ENCODE measurements at places on chromosomes 12 and 14. TPM values are rescaled to one million over a fixed set of nuclear protein-coding genes. Genes with fewer than 3 reads are reported as not detected.

The PAH gene
- 2.0 TPM for total RNA-seq

The STXBP6 gene
- not detected for total RNA-seq

The KRT7 gene
- total RNA-seq, result 3.3 TPM

The SDSL gene
- not detected for total RNA-seq

GRCh38 chr14:76219873-76220272, 68.2 kb downstream of the GPATCH2L start:
- DNase-seq, result no peak
- H3K27ac ChIP-seq, result no peak overlapping the region
- no peaks in the 10 kb centered on the region for H3K4me1 ChIP-seq
- no peaks in the 10 kb centered on the region for H3K36me3 ChIP-seq

DNA sequence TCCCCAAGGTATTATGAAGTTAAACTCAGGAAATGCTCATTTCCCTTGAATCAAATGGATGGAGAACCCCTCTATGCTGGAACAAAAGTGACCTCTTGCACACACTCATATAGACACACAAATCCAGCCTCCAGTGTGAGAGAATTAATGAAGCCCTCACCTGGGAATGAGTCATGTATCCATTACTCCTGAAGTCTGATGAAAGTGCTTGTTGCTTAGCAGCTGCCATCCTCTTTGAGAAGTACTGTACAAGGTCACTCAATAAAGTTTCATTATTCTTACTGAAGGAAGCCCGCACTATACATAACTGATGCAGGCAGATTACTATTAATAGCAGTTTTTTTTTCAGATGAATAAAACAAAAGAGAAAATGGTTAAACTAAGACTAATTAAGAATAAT, 102.3 kb downstream of the RERG start:
- no peaks in the 10 kb centered on the region for H3K27me3 ChIP-seq
- no peaks in the 10 kb centered on the region for H3K4me1 ChIP-seq
- no peaks in the 10 kb centered on the region for H3K36me3 ChIP-seq
- no peak for DNase-seq
- no peak overlapping the region for H3K4me3 ChIP-seq

- no peak overlapping the region for H3K27ac ChIP-seq
- no peak overlapping the region for H3K4me3 ChIP-seq
- H3K4me1 ChIP-seq, result no peaks in the 10 kb centered on the region
These were observed 146.8 kb downstream of the EMP1 start for GRCh38 chr12:13343375-13343774.

DNA sequence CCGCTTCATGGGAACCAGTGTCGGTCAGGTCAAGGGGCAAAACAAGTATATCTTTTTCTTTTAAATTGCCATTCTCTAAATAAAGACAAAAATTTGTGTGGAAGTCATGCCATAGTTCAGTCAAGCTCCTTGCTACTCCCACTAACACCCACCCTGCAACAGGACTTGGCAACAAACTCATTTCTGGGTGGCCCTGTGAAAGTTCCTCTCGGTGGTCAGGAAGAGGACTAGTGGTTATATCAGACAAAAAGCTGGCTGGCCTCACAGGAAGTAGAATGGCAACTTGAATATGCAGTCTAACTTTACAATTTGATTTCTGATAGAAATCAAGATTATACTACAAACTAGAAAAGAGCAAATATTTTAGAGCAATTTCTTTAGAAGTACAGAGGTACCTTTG, 11.2 kb downstream of the DHRS7 start:
- H3K4me3 ChIP-seq, result no peak overlapping the region
- H3K4me1 ChIP-seq, result peaks cover 19% of the 10 kb centered on the region
- no peaks in the 10 kb centered on the region for H3K27me3 ChIP-seq

GRCh38 chr14:94850309-94851211, 80.6 kb upstream of the GSC start:
- no peaks in the 10 kb centered on the region for H3K36me3 ChIP-seq
- peaks cover 11% of the 10 kb centered on the region for H3K27me3 ChIP-seq
- no peak for DNase-seq

DNA sequence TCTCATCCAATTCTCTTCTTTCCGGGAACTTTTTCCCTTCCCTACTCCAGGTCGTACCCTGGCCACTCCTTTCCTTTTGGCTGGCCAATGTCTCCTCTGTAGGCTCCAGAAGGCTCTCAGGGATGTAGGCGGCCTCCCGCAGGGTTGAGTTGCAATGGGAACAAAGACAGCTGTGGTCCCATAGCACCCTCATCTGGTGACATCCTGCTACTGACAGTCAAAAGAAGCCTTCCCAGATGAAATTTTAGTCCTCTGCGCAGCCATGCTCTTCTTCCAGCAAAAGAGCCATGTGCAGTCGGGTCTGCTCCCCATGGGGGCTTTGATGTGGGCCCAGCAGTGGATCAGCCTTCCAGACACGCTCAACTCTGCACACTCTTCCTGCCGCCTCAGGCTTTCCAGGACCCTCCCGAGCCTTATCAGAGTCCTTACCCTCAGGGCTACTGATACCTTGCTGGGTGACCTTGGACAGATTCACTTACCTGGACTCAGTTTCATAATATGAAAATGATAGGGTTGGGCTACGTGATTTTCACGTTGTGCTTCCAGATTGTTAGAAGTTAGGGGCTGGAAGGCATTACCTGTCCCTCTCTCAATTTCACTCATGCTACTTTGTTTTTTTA, 5.5 kb upstream of the CELA1 start:
- peaks cover 4% of the 10 kb centered on the region for H3K36me3 ChIP-seq
- H3K4me3 ChIP-seq, result no peak overlapping the region
- no peaks in the 10 kb centered on the region for H3K27me3 ChIP-seq
- no peak overlapping the region for H3K27ac ChIP-seq
- DNase-seq, result peak; percentile 49

DNA sequence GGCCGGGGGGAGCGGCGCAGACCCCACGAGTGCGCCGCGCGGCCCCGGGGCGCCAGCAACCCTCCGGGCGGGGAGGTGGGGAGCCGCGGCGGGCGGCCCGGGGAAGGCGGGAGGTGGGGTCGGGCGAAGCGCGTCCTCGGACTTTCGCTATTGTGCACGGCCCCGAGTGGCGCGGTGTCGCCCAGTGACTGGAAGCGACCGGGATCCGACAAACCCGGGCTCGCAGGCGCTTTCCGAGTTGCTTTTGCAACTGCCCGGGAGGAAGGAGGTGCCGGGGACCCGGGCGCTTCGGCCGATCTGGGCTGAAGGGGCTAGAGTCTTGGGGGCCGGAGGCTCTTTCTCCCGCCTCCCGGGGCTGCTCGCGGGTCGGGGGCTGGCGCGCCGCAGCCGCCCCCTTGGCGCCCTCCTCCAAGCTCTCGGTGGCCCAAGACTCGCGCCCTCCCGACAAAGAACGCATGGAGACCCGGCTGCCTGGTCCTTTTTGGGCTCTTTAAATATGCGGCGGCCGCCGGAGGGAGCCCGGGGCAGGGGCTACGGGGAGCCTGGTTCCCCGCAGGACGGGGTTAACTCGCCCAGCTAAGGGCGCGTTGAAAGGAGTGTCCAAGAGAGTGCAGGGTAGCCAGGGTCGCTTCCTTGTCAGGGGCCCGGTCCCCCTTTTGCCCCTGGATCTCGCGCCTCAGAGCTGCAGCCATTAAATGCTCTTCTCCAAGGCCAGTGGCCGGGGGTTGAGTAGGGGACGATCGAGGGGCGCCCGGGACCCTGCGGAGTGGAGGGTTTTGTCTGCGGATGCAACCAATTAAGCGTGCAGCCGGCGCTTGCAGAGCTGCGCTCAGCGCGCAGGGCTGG, 1.4 kb downstream of the HMGA2 start:
- no peak for DNase-seq
- no peaks in the 10 kb centered on the region for H3K36me3 ChIP-seq
- no peak overlapping the region for H3K4me3 ChIP-seq
- H3K27ac ChIP-seq, result no peak overlapping the region

GRCh38 chr12:49880756-49881414, 22.8 kb downstream of the FAIM2 start:
- no peak for DNase-seq
- H3K27ac ChIP-seq, result no peak overlapping the region
- H3K4me1 ChIP-seq, result no peaks in the 10 kb centered on the region
- H3K4me3 ChIP-seq, result no peak overlapping the region

DNA sequence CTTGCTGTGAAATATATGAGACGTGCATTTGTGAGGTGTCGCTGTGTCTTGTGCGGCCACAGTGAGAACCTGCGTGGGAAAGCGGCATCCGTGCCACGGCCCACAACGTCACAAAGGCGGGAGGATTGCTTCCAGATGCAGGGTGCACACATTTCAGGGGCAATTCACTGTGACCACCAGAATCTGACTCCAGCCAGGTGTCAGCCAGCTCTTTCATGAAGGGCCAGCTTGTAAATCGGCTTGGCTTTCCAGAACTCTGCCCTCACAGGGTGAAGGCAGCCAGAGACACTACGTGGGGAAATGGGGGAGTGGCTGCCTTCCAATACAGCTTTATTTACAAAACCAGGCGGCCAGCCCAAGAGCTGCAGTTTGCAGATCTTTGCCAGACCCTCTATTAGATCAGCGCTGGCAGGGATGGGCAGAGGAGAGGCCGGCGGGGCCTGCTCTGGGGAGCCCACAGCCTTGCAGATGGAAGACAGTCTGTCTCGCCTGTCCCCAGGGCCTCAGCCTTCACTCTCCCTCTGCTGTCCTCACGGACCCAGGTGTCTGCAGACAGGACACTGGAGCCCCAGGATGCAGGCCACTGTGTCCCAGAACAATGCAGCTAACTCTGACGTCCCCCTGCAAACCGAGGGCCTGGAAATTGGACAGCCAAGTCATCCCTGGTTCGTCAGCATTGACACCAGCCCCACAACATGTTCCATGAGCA, 53.5 kb downstream of the ADGRD1 start:
- no peaks in the 10 kb centered on the region for H3K36me3 ChIP-seq
- peaks cover 27% of the 10 kb centered on the region for H3K27me3 ChIP-seq
- no peaks in the 10 kb centered on the region for H3K4me1 ChIP-seq

GRCh38 chr12:39752482-39753137, 133.0 kb upstream of the ABCD2 start:
- no peak overlapping the region for H3K4me3 ChIP-seq
- H3K27me3 ChIP-seq, result no peaks in the 10 kb centered on the region
- no peak for DNase-seq
- H3K4me1 ChIP-seq, result no peaks in the 10 kb centered on the region
- H3K36me3 ChIP-seq, result no peaks in the 10 kb centered on the region
- H3K27ac ChIP-seq, result no peak overlapping the region

DNA sequence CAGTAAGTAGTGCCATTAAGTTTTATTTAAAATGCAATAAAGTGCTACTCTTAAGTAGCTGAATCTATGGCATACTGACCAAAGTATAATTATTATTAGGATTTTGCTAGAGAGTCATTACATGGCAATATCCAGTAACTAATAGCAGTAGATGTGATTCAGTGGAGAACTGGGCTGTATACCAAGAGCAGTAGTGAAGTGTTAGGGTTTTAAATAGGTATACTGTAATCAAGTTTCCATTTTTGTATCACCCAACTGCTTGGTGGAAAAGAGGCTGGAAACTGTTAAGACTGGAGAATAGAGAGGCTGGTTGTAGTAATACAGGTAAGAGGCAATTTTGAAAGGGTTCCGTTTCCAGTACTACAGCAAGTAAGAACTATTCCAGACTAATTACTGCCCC, 13.3 kb upstream of the LLPH start:
- H3K36me3 ChIP-seq, result peaks cover 82% of the 10 kb centered on the region
- H3K27ac ChIP-seq, result no peak overlapping the region
- H3K4me1 ChIP-seq, result no peaks in the 10 kb centered on the region
- no peak overlapping the region for H3K4me3 ChIP-seq

GRCh38 chr14:70061108-70061507, 127.6 kb downstream of the SLC8A3 start:
- no peaks in the 10 kb centered on the region for H3K36me3 ChIP-seq
- no peak overlapping the region for H3K27ac ChIP-seq
- no peak overlapping the region for H3K4me3 ChIP-seq
- H3K4me1 ChIP-seq, result no peaks in the 10 kb centered on the region
- peaks cover 9% of the 10 kb centered on the region for H3K27me3 ChIP-seq

- H3K36me3 ChIP-seq, result no peaks in the 10 kb centered on the region
- no peaks in the 10 kb centered on the region for H3K27me3 ChIP-seq
- H3K4me1 ChIP-seq, result no peaks in the 10 kb centered on the region
- DNase-seq, result no peak
- no peak overlapping the region for H3K4me3 ChIP-seq
- H3K27ac ChIP-seq, result no peak overlapping the region
These were observed 15.2 kb downstream of the HEATR5A start for GRCh38 chr14:31405106-31405505.

DNA sequence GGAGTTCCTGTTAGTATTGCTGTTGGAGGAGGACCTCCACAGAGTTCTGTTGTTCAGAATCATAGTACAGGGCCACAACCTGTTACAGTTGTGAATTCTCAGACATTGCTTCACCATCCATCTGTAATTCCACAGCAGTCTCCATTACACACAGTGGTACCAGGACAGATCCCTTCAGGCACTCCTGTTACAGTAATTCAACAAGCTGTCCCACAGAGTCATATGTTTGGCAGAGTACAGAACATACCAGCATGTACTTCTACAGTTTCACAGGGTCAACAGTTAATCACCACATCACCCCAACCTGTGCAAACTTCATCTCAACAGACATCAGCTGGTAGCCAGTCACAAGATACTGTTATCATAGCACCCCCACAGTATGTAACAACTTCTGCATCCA, 120.8 kb downstream of the ARID2 start:
- no peak overlapping the region for H3K27ac ChIP-seq
- no peak overlapping the region for H3K4me3 ChIP-seq
- H3K27me3 ChIP-seq, result no peaks in the 10 kb centered on the region
- DNase-seq, result no peak

- H3K36me3 ChIP-seq, result peaks cover 14% of the 10 kb centered on the region
- no peaks in the 10 kb centered on the region for H3K4me1 ChIP-seq
- H3K27me3 ChIP-seq, result no peaks in the 10 kb centered on the region
- no peak for DNase-seq
- no peak overlapping the region for H3K27ac ChIP-seq
These were observed 146.9 kb downstream of the ESR2 start for GRCh38 chr14:64147126-64147790.

GRCh38 chr14:21098892-21099595, 589 bp upstream of the ZNF219 start:
- peak overlapping the region; percentile 60 for H3K4me3 ChIP-seq
- H3K36me3 ChIP-seq, result no peaks in the 10 kb centered on the region
- no peak for DNase-seq
- H3K27ac ChIP-seq, result peak overlapping the region; percentile 71

DNA sequence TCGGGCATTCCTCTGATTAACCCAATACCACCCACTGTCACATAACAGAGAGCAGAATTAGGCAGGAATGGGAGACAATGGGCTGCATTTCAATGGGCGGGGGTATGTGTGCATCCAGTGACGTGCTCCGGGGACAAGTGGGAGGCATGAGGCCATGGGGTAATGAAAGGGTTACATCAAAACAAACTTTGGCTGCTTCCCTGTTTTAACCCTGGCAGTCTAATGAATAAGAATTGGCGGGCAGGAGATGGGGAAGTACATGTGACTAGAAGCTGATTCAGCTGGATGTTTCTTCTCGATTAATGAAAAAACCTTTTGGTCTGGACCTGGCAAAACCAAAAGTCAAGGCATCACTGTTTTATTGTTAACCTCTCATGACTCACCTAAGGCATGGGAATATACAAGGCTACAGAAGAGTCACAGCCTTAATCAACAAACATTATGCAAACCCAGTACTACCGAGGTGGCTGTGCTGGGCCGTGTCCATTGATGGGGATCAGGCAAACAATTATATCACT, 44.2 kb downstream of the SOCS2 start:
- no peaks in the 10 kb centered on the region for H3K36me3 ChIP-seq
- no peaks in the 10 kb centered on the region for H3K4me1 ChIP-seq
- DNase-seq, result no peak
- no peaks in the 10 kb centered on the region for H3K27me3 ChIP-seq
- no peak overlapping the region for H3K27ac ChIP-seq

GRCh38 chr12:26939192-26939832, 1.0 kb downstream of the FGFR1OP2 start:
- DNase-seq, result no peak
- H3K4me1 ChIP-seq, result peaks cover 24% of the 10 kb centered on the region
- peak overlapping the region; percentile 88 for H3K27ac ChIP-seq
- H3K4me3 ChIP-seq, result peak overlapping the region; percentile 87
- H3K27me3 ChIP-seq, result no peaks in the 10 kb centered on the region

All from T-cell (primary cell).